Umbilical cord (tissue), 2 donors: ENCODE measurements at places on chromosomes 3 and 15.

GRCh38 chr3:463252-464192 lies 267.0 kb downstream of the CHL1 start:
- DNase-seq = no peak

GRCh38 chr3:13105896-13106250 lies 32.6 kb upstream of the IQSEC1 start:
- DNase-seq = no peak

GRCh38 chr3:108221393-108221792 lies 831 bp downstream of the IFT57 start:
- peak; percentile 20 for DNase-seq

DNA sequence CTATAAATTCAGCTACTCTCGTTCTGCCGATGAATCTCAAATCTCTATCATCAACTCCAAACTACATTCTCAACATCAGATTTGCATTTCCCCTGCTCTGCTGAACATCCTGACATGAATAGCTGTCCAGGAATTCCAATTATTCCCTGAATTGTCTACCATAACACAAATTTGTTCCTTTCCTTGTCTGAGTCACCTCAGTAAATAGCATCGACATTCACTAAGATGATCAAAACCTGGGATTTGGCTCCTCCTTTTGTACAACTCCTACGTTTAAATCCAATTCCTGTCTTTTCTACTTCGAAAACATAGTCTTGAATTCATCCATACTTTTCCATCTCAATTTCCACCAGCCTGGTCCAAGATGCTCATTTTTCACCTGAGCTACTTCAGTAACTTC lies 107.0 kb downstream of the GREM1 start:
- DNase-seq = no peak

DNA sequence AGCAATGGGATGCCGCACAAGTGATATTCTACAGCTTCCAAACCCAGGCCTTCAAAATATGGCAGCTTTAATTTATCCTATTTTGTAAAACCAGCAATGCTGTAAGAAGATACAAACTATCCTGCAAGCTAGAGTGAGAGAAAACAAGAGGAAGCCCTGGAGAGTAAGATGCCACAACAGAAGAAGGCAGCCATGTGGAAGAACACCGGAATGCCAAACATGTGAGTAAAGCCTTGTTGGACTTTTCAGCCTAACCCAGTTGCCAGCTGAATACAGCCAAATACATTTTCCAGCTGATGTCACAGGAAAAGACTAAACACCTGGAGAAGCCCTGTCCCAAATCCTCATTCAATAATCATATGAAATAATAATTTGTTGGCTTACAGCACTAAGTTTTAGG lies 1115.1 kb upstream of the CADM2 start:
- no peak for DNase-seq

GRCh38 chr3:139231555-139232281 lies 112.1 kb upstream of the MRPS22 start:
- DNase-seq = no peak

DNA sequence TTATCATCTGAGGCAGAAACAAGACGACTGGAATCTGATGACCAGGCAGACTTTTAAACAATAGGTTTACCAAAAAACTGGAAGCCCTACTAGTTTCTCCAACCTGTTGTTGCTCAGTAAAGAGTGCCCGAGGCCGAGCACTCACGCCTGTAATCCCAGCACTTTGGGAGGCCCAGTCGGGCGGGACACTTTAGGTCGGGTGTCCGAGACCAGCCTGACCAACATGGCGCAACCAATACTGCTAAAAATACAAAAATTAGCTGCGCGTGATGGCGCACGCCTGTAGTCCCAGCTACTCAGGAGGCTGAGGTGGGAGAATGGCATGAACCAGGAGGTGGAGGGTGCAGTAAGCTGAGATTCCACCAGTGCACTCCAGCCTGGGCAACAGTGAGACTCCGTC lies 1.1 kb upstream of the WDR5B start:
- no peak for DNase-seq

DNA sequence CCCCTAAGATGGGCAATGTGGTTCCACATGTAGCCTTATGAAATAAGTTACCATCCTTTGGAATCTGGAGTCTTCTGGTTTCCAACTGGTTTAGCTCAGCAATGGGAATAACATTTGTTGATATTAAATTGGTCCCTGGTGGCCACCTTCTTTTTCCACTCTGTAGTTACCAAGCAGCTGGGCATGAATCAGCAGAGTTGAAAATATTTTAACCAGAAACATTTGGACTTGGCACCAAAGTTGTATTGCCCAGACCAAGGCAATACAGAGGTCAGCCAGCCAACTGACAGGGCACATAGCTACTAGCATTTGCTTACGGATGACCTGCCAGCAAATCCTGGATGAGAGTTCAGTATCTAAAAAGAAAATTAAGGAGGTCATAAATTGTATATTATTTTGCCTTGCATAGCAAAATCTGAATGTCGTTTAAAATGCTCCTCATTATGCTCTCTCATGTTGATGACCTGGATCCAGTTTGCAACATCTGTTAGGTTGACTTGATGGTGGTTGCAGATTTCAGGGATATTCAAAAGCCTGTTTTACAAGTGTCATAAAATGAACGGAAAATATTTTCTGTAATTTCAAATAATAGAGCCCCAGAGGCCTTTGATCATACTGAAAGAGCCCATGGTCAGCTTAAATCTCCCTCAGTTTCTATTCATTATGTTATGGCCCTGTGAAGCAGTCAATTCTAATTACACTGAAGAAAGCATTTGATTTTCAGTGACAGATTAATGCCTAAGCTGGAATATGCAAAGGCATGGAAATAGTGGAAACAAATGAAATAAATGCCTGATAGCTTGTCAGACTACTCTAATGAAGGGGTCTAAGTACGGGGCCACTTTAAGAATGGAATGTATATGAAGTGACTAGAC lies 54.6 kb downstream of the PPM1L start:
- peak; percentile 31 for DNase-seq

DNA sequence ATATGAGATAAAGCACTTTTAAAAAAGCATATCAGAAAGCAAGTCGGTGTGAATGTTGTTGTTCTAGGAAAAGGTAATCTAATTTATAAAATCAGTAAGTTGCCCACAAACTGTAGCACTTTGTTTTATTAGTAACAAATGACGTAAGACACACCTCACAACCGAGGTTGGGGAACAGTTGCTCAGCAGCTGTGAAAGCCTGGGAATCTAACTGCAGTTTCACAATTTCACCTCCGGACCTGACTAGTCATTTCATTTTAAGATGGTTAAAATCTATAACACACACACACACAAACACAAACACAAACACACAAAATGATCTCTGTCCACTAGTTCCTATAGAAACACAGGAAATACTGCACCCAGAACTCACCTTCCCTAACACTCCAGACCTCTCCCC lies 406.7 kb upstream of the NR2F2 start:
- DNase-seq = no peak

DNA sequence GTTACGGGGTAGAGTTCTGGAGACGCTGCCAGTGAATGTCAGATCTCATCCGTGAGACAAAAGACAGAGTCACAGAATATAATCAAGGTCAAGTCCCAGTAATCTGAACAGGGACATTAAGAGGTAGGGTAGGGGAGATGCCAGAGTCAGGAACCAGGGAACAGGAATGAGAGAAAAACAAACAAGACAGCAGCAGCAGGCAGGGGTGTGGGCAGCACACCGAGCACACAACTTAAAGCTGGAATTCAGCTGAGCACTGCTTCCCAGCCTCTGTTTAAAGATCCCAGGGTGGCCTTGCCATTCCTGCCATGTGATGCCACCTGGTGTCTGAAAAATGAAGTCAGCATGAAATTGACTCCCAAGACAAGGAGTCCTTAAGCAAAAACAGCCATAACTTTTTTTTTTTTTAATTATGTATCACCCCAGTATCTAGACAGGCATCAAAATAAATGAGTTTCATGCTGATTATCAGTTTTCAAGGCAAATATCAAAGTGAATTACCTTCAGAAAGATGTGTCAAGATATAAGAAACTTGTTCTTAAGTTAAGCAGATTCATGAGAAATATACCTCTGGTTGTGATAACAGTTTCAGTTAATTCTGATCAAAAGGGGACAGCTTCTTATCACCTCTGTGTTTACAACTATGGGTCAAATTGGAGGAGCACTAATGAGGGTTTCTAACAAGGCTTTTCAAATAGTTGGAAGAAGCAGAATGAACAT lies 203.7 kb downstream of the SLC9A9 start:
- peak; percentile 80 for DNase-seq
